ENCODE measurements at places on chromosomes 2 and 18.

- DNase-seq, result no peak
Observed at GRCh38 chr2:187349326-187349944, 98.6 kb downstream of the CALCRL start.

- no peak for DNase-seq
Observed at GRCh38 chr18:55179425-55179824, 220.2 kb upstream of the CCDC68 start.

DNA sequence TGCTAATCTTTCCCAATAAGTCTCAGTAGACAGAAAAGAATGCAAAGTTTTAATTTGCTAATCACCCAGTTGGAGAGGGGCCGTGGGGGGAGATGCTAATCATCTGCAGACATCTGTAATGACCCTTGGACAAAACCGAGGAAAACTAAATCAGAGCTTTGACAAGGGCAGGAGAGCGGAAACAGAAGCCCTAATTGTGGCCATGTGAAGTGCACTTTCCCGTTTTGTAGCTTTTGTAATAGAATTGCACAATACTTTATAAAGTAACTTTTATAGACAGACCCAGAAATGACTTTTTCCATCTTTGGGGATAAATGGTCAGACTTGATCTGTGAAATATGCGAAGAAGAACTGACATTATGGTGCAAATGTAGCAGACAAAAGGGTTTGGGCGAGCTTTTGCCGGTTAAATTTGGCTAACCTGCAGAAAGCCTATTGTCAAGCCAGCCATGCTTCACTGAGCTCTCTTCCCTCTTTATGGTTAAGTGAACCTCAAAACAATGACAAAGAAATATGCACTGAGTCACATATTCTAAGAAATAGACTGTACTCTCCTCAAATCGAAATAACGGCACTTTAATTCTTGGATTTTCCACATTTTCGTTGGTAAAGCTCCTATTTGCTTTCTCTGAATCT lies 980.1 kb upstream of the POU3F3 start:
- no peak for DNase-seq

- DNase-seq, result no peak
Observed at GRCh38 chr2:15751477-15751876, 159.8 kb downstream of the DDX1 start.

DNA sequence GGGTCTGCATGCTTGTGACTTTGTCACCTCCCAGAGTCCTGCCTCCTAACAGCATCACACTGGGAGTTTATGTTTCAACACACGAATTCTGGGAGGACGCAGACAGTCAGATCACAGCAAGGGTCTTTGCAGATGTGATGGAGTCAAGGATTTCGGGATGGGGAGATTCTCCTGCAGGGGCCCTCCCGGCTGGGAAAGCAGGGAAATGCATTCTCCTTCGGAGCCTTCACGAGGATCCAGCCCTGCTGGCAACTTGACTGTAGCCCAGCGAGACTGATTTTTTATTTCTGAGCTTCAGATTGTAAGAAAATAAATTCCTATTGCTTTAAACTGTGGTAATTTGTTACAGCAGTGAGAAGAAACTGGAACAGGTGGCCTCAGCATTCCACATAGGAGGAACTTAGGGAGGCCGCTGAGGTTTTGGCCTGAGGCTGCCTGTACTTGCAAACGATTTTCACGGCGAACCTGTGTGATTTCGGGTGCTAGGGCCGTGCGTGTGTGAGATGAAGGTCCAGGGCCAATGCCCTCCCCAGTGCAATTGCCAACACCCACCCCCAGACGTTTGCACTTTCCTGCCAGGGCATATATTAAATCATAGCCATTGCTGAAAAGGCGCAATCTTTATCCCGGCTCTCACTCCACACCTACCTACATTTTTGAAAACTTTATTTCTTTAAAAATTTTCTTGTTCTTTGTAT lies 79.8 kb downstream of the ASB1 start:
- no peak for DNase-seq

DNA sequence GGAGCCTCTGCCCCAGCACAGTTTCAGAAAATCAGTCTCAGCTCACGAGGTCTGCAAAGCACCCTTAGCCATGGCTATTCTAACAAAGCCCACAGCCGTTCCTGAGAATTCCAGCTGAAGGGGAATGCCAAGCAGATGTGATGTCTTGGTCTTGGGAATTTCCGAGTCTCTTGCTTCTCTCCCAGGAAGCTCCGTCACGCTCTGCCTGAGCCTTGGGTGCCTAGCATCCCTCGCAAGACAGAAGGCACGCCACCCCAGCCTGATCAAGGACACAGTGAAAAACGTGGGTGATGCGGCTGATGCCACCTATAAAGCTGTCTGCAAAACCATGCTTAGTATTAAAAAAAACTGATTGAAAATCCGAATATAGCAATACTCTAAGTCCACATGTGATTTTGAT lies 254.6 kb downstream of the SH3BP4 start:
- no peak for DNase-seq

GRCh38 chr2:205696927-205697441 lies 14.7 kb downstream of the NRP2 start:
- DNase-seq, result no peak

DNA sequence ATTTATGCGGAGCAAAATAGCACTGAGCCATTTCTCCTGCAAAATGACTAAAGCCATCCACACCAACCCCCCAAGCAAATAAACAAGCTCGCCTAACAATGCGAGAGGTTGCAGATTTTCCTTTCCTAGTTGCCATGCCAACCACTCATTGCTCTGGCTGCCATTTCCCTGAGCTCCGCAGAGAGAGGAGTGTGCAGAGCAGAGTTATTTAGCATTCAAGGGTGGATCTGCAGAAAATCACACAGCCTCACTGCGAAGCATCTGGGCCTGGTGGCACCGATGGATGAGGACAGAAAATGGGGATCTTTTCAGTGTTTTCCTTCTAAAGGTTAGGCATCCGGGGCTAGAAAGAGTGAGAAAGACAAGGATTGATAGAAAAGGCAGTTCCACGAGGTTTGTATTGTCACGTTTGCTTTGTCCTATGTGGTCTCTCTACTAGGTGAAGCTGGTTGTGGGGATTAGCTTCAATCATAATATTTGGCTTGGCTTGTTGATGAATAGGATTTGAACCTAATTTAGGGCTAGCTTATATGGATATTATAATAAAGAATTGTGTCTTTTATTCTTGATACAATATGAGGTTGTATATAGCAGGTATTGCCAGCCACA lies 110.2 kb upstream of the UNC80 start:
- no peak for DNase-seq

DNA sequence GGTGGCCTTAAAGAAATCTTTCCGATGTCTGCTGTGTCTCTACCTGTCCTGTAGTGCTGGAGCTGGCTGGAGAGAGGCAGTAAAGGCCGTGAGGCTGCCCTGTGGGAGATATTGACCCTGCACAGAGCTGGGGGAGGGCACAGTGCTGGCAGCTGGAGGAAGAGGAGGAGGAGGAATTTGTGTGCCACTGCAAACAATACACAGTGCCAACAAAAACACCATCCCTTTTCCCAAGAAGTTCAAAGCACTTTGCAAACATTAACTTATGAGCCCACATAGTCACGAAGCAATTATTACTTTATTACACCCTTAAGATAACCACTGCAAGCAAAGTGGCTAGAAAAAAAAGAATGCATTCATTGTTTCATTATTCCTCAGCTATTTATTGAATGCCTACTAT lies 45.0 kb upstream of the CYTIP start:
- no peak for DNase-seq

DNA sequence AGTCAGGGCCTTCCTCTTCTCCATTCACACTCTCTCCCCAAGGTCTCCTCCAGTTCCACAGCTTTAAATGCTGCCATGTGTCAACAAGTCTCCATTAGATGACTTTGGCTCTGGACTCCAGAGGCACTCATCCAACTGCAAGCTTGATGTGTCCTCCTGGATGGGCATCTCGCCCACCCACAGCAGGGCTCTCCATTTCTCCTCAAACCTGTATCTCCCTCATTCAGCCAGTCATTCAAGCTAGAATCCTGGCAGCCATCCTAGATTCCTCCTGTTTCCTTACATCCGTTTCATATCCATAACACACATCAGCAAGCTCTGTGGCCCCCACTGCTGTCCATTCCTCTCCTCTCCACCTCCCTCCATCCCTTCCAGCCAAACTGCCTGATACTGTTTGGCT lies 88.4 kb upstream of the AFF3 start:
- no peak for DNase-seq

GRCh38 chr2:179096090-179096489 lies 46.2 kb upstream of the CCDC141 start:
- DNase-seq, result no peak

- no peak for DNase-seq
Observed at GRCh38 chr2:14700753-14701152, 68.2 kb downstream of the LRATD1 start.

- DNase-seq, result no peak
Observed at GRCh38 chr2:25418944-25419677, 77.4 kb upstream of the DNMT3A start.

DNA sequence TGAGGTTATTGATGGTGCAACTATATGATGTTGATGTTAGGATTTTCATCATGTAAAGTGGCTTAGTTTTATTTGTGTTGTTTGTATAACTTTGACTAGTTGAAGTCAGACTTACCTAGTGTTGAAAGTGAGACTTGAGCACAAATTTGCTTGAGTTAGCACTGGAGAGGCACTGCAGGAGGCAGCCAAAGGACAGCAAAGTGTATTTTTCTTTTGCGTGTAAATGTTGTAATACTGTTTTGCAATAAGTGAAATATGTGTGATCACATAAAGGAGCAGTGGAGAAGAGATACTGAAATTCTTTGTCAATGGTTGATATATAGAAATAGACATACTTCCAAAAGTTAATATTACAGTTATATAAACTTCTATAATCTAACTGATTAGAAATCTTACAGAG lies 332.0 kb upstream of the RAB12 start:
- DNase-seq, result no peak

- no peak for DNase-seq
Observed at GRCh38 chr2:32732912-32733472, 105.1 kb downstream of the TTC27 start.

- DNase-seq, result no peak
Observed at GRCh38 chr2:104826016-104826415, 27.9 kb upstream of the POU3F3 start.

GRCh38 chr18:51185075-51185474 lies 12.4 kb downstream of the MEX3C start:
- DNase-seq, result no peak

GRCh38 chr2:222242532-222242931 lies 56.3 kb downstream of the PAX3 start:
- no peak for DNase-seq

- no peak for DNase-seq
Observed at GRCh38 chr2:70551167-70551566, 2.5 kb downstream of the TGFA start.

DNA sequence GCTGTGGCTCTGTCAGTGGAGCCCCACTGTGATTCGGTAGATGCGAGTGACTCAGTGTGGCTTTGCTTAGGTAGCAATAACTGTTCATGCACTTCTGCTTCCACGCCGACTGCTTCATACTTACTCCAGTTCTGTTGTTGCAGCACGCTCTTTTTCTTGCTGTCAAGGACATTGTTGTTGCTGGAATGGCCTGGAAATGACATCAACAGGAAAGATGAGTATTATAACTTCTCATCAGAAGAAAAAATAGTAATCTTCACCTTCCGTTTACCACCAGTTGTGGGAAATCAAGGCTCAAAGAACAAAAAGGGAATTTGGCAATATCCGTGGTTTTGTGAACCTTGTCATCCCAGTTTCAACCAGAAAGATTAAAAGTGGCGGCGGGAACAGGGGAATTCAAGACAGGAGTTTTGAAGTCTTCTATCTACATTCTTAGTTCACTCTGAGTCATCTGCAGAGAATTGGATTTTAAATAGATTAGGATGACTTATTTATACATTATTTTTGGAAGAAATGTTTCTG lies 8.3 kb downstream of the TM4SF20 start:
- DNase-seq, result no peak

DNA sequence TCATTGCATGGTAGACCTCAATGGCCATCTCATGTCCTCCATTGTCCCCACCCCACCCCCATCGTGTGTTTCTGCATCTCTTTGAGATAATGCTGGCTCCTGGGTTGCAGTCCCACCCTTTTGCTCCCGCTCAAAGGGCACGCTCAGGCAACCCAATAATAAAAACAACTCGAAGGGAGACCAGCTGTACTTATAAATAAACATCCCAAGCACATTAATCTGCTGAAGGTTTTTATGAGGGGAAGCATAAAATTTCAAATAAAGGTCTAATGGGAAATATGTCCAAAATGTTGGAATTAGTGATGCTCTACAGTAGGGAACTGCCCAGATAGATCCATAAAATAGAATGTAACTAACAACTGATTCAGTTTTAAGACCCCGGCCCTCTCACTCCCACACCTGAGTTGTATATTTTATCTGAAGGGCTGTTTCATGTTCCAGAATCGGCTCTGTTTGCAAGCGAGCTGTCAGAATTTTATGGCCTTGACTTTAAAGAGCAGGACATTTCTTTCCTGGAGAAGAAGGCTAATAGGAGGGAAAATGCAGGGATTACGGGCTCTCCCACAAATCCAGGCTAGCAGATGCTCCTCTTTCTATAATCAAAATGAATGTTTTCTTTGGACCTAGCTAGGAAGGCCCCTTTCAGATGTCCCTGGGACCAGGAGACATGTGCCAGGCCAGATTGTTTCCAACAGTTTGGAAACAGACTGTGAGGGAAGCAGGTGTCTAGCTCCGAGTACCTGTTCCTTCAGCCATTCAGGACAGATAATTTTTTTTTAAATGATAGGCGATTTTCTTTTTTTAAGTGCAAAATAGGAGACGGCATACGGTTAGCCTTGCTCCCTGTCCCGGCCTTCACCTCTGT lies 103.7 kb downstream of the APOB start:
- no peak for DNase-seq

- no peak for DNase-seq
Observed at GRCh38 chr2:49937432-49937831, 783.1 kb upstream of the FSHR start.

DNA sequence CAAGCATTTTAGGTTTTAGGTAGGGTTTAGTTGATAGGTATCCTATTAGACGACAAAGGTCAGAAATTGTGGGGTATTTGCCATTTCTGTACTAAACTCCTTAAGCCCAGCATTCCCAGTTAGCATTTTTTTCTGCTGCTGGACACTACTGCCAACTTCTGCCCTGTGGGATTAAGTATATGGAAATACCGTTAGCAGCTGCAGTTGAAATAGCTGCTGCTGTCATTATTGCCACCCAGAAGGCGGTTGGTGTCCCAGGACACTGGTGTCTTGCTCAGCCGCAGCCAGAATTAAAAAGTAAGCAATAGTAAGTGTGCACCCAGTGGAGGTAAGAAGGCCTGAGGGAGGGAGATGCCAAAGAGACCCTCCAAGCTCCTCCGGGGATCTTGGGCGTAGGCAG lies 1.9 kb upstream of the UXS1 start:
- DNase-seq, result no peak

GRCh38 chr2:213246497-213247281 lies 37.6 kb upstream of the SPAG16 start:
- peak; percentile 35 for DNase-seq

DNA sequence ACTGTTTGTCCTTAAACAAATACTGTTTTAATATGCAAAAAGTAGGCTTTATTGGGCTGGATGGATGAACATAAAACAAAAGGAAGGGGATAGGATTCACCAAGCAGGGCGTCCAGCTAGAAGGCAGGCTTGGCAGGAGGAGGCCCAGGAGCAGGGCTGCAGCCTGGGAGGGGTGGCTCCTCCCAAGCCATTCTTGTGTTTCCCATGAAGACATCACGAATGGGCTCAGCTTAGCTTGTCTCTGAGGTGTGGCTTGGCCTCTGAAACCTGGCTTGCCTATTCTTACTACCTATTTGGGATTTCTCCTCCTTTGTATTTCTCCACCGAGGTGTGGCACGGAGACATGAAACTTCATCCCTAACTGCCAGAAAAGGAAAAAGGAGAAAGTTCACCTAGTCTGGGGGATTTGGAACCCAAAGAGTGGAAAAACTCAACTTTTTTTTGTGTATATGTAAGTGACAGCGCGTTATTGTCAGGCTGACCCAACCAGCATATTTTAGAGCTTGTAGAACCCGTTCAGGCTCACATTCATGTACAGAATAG lies 481.9 kb upstream of the SPRED2 start:
- no peak for DNase-seq

Data from activated CD4-positive, alpha-beta T cell treated with anti-CD3 and anti-CD28 coated beads for 24 hours (primary cell).